ENCODE measurements at places on chromosomes 5 and 9.
A peak's percentile ranks its signal among the peaks of the same experiment; 100 is the strongest.

DNA sequence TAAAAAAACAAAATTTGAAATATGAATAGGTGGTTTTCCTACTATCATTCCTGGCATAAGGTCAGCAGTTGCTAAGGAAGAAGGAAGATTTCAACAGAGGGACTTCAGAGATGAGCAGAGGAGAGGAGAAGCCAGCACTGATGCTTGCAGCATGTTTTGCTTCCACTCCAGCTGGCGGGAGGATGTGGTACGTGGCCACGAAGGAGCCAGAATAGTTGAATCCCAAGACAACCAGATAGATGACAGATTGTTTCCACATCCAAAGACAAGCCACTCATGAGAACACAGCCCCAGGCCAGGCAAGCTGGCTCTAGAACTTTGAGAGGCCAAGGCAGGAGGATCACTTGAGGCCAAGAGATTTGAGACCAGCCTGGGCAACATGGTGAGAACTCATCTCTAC, 15.1 kb downstream of the TIMD4 start:
- DNase-seq, result no peak

GRCh38 chr9:127541865-127542264, 70.2 kb upstream of the STXBP1 start:
- DNase-seq, result no peak

- DNase-seq, result no peak
Measured at GRCh38 chr5:133106761-133107572, 55.2 kb downstream of the HSPA4 start.

- DNase-seq, result no peak
Measured at GRCh38 chr5:57209316-57210040, 35.6 kb downstream of the GPBP1 start.

DNA sequence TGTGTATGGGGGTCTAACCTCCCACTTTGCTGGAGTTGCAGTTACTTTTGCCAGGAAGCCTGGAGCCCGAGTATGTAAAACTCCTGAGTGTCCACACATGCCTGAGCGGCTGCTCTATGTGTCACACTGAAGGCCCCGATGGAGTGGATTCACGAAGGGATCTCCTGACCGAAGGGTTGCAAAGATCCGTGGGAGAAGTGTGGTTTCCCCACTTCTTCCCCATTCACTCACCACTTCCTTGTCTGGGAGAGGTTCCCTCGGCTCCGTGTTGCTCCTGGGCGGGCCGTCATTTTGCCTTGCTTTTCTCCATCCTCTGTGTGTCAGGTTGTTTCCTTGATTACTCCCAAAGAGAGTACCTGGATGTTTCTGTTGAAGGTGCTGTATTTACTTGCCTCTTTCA, 16.2 kb upstream of the IL3 start:
- peak; percentile 47 for DNase-seq

DNA sequence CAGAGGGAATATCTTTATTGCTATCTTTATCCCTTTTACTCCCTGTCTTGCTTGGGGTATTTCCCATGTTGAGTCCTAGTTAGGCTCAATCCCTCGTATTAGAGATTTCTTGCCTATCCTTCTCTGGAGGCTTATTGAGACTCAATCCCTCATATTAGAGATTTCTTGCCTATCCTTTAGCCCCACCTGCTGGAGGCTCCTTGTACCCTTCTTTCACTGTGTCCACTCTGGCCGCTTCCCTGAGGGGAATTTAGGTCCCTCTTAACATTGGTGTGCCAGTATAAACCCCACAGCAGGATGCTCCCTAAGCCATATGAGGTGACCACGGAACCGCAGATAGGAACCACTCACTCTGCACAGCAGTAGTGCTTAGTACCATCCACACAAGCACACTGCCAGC, 110.7 kb upstream of the MAMDC2 start:
- no peak for DNase-seq

DNA sequence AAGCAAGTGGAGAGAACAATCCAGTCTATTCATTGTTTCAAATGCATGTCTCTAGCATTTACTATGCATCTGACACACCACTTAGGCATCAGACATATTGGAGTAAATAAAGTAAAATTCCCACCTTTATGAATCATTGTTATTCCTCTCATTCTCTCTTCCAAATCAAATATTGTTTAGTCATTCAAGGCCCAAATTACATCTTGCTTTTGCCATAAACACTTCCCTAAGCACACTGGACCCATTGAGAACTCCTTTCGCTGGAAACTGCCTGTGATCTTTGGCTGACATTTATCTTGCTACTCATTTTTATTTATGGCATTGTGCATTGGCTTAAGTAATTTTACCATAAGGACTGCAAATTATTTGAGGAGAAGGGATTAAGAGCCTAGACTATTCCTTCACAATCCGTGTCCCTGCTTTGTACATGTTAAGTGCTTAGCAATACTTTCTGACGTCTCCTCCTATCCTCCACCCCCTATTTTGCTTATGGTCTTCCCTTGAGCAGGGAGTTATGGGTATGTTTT, 7.4 kb downstream of the C5orf46 start:
- DNase-seq, result no peak

DNA sequence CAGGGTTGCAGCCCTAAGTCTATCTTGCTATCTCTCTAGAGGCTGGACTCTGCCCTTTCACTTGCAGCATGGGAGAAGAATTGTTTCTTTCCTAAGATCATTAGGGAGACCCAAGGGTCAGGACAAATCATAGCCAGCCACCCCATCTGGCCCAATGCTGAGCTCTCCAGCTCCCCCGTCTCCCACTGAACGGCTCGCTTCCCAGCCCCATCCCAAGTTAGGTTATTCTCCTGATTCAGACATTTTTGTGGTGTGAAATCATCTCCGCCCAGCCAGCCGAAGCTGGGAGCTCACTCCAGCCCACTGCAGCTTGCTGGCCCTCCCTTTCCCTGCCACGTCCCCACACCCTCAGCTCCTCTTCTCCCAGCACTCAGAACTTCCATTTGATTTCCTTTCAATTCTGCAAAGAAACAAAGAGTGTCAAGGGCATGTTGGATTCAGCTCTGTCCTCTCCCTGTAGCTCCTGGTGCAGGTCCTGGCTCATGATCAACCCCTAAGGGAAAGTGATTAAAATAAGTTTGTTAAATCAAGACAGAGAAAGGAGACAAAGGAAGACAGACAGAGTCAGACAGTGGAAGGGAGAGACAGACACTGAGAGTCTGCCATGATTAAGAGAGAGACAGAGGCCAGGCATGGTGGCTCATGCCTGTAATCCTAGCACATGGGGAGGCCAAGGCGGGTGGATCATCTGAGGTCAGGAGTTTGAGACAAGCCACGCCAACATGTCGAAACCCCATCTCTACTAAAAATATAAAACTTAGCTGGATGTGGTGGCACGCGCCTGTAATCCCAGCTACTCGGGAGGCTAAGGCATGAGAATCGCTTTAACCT, 12.6 kb upstream of the SPARC start:
- peak; percentile 73 for DNase-seq

- DNase-seq, result peak; percentile 52
Measured at GRCh38 chr5:1748845-1749244, 50.8 kb downstream of the MRPL36 start.

All from type B pancreatic cell (in vitro differentiated cells).